Kidney (tissue), 22 donors: ENCODE measurements at places on chromosomes 7 and 10.

GRCh38 chr7:74619235-74619860, 38.2 kb upstream of the GTF2I start:
- DNase-seq, result no peak

DNA sequence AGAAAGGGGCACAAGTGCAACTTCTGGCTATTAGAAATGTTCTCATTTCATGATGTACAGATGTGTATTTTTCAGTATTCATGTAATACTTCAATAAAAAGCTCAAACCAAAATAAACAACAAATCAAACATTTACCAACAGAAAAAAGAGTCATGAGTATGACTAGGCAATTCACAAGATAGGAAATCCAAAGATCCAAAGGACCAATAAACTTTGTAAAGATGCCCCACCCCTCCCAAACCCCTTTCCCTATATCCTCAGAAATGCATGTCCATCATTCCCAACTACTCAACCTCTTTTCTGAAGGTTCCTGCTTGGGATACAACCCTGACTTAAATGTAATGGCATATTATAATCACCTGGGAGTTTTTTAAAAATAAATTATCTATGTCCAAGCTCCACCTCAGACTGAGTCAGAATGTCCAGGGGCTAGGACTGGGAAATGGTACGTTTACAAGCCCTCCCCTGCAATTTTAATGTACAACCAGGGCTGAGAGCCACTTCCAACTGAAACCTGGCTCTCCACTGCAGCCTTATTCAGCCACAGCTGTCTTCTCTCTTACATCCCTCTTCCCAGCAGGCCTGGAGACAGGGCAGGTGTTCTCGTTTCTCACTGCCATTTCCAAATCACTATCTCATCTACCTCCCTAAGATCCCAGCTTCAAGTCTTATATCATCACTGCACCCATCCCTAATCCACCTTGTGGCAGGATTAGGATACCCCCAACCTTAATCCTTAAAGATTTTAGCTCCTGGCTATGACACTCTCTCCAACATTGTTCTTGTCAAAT, 36.5 kb downstream of the COA1 start:
- no peak for DNase-seq

- DNase-seq, result no peak
Observed at GRCh38 chr10:44925224-44925623, 14.1 kb downstream of the TMEM72 start.

DNA sequence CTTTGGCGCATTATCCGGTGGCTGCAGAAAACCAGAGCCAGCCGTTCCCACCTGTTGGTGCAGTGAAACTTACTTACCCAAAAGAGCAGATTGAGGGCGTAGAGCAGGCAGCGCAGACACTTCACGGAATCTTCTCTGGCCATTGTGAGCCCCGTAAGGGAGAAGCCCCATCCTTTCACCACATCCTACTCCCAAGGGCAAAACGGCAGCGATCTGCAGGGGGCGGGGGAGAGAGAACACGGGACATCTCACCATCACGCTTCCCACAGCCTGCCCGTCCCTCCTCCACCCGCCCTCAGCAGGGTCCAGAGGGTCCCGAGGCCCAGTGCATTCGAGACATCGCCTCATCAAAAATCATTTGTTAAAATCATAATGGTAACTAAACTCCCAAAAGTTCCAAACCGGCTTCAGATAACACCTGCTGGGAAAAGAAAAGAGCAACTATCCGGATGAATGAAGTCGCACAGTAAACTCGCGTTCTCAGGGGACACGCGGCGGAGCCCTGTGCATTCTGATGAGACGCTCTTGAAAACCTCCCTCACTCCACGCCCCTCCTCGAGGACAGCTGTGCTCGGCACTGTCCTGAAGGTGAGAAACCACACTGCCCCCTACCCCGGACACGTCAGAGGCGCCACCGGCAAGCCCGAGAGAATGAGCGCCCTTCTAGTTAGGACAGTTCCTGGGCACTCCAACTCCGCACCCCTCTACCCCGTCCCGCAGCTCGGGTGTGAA, 1.2 kb downstream of the TSPAN12 start:
- DNase-seq, result peak; percentile 89

DNA sequence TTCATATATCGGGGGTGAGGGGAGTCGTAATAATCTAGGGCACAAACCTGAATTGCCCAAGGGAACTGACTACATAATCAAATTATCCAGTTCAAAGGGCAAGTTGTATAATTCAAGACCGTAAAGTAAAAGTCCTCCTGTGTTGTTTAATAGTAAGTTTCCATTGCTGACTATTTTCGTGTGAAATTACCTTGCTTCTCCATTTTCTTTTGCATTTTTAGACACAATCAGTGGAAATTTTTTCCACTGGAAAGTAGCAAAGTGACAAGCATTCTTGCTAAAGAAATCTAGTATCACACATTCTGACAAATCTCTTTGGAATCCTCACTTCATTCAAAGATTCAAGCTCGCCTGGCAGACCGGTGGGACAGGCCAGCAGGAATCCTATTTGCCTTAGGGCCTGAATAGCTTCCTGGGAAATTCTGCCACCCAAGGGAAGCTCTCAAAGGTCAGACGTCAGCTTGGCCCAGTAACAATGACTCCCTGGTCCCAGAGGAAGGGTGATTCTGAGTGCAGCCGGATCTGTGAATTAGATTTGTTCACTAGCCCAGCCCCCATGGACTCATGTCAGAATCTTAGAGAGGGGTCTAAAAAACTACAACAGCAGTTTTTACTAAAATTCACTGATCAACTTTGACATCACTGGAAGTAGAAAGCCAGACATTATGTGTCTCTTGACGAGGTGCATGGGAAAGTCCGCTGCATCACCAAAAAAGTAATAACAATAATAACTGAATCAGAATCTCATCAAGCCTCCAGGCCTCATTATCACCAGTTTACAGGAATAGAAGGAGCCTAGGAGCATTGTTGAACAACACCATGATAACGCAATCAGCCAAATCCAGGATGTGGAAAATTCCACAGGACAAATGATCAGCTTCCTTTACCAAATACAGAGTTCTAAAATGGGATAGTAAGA, 161.0 kb downstream of the SKIDA1 start:
- no peak for DNase-seq

DNA sequence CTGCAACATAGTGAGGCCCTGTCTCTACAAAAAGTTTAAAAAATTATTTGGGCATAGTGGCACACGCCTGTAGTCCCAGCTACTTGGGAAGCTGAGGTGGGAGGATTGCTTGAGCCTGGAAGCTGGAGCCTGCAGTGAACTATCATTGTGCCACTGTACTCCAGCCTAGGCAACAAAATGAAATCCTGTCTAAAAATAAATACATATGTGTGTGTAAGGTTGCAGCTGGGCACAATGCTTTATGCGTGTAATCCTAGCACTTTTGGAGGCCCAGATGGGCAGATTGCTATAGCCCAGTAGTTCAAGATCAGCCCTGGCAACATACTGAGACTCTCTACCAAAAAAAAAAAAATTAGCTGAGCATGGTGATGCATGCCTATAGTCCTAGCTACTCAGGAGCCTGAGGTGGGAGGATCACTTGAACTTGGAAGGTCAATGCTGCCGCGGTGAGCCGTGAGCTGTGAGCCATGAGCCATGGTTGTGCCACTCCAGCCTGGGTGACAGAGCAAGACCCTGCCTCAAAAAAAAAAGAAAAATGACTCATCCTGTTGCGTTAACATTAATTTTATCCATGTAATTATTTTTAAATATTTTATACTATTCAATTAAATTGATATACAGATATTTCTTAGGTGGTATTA, 38.3 kb downstream of the CCAR1 start:
- DNase-seq, result no peak

GRCh38 chr10:102649797-102650654, 5.7 kb downstream of the TRIM8 start:
- peak; percentile 79 for DNase-seq

- DNase-seq, result no peak
Observed at GRCh38 chr10:70289739-70290138, 5.9 kb upstream of the NPFFR1 start.

DNA sequence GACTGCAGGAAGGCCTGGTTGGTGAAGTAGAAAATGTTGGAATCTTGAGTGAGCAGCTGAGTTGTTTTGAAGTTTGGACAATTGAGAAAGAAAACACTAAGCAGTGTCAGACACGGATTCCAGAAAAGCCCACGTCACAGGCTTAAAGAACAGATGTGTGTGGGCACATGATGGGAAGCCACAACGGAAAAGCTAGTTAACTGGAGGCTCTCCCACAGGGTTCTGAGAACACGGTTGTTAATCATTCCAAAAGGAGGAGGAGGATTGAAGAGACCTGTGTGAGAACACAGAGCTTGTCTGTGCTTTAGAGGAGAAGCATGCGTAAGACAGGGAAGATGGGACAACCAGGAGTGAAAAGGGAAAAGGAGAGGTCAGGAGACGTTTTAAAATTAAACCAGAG, 42.6 kb downstream of the SHH start:
- no peak for DNase-seq

- DNase-seq, result no peak
Observed at GRCh38 chr7:86956567-86956966, 102.9 kb downstream of the ELAPOR2 start.

GRCh38 chr10:110723224-110723891, 79.2 kb downstream of the RBM20 start:
- DNase-seq, result no peak

DNA sequence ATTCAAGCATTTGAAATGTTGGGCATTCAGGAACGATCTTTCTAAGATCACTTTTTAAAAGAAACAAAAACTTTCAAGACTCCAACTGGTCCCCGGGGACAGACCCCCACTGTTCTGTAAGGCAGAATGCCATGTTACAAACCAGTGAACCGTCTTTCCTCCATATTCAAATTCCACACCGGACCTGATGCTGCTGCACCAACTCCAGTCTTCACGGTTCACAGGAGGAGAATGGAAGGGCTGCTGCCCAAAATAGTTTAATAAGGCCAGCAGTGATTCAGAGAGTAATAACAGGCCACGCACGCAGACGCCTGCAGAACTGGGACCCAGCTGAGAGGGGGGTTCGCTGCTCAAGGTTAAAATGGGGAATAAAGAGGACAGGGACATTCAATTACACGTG, 47.2 kb downstream of the OSBPL3 start:
- DNase-seq, result no peak
